Activated CD4-positive, alpha-beta T cell treated with anti-CD3 and anti-CD28 coated beads, Interleukin-2, amount 50 U/mL, for 4 hours (primary cell): ENCODE measurements at places on chromosomes 12 and 14.

GRCh38 chr12:560691-561390 lies 101.1 kb downstream of the B4GALNT3 start:
- DNase-seq, result no peak

DNA sequence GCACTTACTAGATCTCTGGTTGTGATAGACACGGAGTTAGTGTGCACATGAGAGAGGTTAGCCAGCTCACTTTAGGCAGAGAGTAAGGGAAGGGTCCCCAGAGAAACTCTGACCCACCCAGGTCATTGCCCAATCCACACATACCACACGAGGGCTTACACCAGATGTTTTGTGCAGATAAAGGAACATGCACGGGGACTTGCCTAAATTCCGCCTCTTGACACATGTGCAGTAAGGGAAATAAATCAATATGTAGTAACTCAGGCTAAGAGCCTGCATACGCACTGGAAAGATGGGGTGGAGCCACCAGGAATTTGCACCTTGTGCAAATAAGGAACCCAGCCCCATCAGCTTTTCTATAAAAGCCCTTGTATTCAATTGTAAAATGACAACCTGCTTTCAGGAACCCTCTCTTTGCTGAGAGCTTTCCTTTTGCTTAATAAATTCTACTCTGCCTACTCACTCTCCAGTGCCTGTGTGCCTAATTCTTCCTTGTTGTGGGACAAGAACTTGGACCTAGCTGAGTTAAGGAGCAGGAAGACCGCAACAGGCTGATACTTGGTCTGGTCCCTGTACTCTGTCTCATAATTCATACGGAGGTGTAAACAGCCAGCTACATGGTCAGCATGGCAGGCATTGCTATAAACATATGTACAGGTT lies 120.2 kb downstream of the EMP1 start:
- DNase-seq, result no peak

GRCh38 chr14:33393895-33394368 lies 455.3 kb downstream of the NPAS3 start:
- DNase-seq, result no peak

DNA sequence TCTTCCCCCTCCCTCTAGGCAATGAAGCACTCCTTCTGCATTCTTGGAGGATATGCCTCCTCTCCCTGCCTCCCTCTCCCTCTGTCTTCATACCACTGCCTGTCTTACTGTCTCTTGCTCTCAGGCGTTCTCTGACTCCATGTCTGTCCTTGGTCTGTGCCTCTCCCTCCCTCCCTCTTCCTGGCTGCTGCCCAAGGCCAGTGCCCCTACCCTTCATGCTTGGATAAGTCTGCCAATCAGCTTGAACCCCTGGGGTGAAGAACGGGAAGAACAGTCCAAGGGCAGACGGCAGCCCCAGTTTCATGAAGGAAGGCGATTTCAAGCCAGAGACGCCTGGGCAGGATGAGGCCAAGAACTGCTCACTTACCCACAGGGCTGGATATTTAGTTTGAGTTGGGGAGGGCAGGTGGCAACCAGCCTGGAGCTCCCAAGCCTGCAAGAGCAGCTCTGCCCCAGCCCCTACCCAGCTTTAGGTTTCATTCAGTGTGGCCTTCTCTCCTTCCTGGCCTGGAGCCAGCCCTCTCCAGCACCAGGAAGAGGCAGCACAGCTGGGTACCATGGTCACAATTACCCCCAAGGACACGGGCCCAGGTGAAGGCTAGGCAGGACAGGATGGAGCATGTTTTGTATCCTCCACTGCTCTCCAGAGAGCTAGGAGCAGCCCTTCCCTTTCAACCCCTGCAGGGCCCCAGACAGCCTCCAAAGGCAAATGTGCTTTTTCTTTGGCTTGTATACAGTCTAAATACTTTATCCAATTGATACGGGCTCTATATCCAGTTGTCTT lies 35.8 kb upstream of the LTBP2 start:
- no peak for DNase-seq

DNA sequence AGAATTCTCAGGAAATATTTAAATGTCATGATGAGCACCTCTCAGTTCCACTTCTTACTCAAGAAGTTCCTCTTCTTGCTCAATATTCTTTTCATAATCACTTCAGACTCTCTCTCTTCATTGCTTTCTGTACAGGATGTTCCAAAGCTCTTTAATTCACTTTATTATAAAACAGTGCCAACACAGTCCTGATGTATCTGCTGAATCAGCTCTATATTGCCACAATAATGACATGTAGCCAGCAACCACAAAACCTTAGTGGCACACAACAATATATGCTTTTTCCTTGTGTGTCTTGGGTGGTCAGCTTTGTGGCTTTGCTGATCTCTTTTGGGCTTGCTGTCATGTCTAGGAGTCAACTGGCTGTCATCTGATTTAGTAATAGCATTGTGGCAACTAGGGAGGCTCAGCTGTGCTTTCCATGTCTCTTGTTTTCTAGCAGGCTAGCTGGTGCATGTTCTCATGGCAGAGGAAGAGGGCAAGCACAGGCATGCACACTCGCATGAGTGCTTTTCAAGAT lies 52.8 kb upstream of the SLC2A13 start:
- DNase-seq, result no peak

GRCh38 chr12:43331935-43332334 lies 220.1 kb downstream of the ADAMTS20 start:
- no peak for DNase-seq

GRCh38 chr14:74500417-74501134 lies 7.0 kb downstream of the ISCA2 start:
- DNase-seq, result no peak

DNA sequence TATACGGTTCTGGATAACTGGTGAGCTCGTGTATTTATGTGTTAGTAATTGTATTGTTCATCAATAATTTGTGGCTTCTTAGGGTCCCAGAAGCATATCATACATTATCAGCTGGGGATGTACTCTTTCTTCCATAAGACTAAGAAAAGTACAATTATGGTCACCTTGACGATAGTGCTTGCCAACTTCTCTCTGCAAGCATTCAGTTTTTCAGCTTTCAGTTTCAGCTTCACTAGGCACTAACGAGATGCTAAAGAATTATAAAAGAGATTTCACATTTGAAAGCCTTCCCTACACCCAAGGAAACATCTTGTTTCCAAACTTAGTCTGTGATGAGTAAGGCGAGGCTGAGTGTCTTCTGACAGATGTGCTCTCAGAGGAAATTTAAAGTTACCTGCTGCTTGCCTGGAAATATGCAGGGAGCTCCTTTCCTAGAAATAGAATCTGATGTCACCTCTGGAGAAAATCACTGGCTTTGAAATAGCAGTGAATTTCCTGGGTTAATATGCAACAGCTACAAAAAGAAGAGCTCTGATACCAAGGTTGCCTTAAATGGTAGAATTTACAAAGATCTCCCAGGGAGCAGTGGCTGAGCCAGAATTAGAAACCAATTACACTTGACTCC lies 1419.9 kb upstream of the TMEM132C start:
- no peak for DNase-seq

- no peak for DNase-seq
These were observed 8.2 kb upstream of the MRPL42 start for GRCh38 chr12:93459097-93459496.

- DNase-seq, result no peak
These were observed 1069.0 kb downstream of the VRK1 start for GRCh38 chr14:97866195-97866594.

DNA sequence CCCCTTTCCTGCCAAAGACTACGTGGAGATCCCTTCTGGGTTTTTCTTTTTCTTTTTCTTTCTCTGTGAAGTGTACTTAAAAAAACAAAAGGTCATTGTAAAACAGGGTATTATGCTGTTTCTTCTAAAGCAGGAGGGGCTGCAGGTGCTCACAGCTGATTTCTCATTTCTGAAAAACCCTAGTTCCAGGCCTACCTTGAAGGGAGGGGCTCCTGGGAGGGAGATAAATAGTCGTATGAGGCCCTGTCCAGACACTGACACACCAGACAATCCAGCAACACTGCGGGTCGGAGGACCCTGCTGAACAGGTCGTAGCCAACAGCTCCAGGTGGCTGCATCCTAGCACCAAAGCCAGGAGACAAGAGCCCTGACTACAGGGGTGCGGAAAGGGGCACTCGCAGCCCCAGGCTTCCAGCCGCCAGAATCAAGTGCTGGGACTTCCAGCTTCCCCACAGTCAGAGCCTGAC lies 41.1 kb downstream of the PSMA6 start:
- no peak for DNase-seq

GRCh38 chr14:38950676-38951075 lies 152.4 kb downstream of the SEC23A start:
- no peak for DNase-seq

DNA sequence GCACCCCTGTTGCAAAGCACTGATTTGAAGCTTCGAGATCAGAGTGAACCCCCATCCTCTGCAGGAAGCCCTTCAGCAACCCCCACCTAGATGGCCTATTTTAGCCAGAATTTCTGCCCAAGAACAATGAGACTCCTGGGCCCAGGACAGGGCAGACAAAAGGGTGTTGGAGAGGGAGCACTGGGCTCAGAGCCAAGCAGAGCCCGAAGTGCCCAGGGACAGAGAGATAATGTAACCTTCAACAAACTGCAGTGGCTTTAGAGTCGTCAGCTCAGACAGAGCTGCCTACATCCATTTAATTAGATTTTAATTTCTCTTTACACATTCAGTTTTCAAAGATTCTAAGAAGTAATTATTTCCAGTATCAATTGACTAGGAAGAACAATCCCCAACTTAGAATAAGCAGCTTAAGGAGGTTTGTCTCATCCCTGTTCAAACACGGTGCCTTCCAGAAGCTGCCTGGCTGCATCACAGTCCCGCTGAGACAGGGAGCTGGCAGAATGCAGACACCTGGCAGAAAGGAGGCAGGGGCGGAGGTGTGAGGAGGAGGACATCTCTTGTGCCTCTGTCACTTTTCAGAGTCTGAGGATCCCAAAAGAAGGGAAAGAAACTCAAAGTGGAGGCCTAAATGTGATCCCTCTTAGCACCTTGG lies 504.9 kb upstream of the CCDC196 start:
- DNase-seq, result no peak
